ENCODE measurements at places on chromosomes 5 and 9.

- no peak for DNase-seq
These were observed 163.4 kb downstream of the RAB3C start for GRCh38 chr5:58746321-58746720.

DNA sequence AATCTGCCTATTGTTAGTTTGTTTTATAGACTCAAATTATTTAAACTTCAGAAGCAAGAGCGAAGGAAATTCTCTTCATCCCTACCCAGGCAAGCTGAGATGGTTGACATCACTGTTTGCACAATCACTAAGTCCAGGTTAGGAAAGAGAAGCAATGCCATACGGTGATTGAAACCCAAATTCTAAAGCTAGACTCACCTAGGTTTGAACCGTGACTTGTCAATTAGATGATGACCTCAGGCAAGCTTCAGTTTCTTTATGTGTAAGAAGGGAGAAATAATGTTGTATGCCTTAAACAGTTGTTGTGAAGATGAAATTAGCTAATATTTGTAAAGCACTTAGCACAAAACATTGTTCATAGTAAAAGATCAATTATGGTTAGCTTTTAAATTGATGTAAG is 96.5 kb upstream of the ANKRD55 start:
- DNase-seq: no peak

DNA sequence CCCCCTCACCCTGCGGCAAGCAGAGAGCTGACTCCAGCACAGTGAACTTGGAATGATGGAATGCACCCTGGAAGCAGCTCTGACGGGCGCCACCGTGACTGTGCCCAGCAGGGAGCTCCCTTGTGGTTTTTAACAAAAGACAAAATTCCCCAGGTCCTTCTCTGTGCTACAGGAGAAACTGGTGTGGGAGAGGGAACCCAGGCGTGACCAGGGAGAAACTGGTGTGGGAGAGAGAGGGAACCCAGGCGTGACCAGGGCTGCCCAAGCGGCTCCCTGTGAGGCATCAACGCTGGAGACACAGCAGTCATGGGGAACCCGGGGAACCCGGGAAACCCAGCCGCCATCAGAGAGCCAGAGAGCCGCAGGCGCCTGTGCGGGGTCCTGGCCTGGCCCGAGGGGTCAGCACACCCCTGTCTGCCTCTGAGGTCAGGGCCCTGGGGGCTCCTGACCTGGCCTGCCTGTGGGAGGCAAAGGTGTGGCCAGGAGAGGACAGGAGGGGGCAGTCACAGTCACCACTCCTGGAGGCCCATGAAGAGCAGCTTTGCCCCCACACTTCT is 3.1 kb upstream of the AHRR start:
- DNase-seq: no peak

GRCh38 chr5:28748446-28748845 is 1710.1 kb upstream of the CDH9 start:
- no peak for DNase-seq

DNA sequence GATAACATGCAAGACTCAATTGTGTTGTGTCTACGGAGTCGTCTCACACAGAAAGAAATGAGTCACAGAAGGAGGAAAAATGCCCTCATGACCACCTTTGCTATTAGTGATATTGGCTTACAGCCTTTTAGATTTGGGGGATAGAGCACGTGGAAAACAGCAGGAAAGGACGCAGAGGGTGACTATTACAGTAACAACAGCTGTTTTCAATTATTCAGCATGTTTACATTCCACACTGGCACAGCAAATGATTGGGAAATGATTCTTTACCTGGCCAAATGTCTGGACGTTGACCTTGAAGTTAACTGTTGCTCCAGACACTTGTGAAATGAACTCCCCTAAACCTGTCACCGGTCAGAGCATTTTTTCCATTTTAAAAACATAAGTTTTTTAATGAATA is 46.8 kb downstream of the APTX start:
- DNase-seq: no peak

DNA sequence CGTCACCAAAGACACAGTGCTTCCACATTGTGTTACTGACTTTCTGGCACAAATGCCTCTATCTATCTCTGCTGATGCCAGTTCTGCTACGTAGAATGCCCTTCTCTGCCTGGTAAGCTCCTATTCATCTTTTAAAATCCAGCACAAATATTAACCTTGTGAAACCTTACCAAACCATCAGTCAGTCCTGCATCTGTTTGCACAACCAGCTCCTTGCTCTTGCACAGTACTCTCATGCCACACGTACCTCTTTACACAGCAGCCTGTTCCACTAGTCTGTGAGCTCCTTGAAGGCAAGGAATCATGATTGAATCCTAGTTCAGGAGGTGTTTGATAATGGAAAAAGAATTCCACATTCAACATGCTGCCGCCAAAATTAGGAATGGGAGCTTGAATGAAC is 56.3 kb downstream of the TEX10 start:
- no peak for DNase-seq

DNA sequence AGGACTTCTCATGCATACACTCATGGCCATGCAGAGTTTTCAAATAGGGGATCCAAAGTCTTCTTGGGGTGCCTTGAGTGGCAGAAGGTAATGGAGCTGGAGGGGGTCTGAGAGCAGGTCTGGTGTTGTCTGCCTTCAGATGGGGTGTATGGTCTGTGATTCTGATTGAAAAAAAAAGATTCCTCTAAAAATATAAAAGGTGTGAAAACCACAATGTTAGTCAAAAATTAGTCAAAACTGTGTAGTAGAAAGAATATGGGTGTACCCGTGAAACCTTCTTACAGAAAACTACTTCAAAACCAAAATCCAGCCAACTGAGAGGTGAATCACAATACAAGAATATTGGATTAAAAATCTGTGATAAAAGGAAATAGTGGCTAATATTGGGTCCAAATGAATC is 20.1 kb downstream of the DOCK2 start:
- no peak for DNase-seq

DNA sequence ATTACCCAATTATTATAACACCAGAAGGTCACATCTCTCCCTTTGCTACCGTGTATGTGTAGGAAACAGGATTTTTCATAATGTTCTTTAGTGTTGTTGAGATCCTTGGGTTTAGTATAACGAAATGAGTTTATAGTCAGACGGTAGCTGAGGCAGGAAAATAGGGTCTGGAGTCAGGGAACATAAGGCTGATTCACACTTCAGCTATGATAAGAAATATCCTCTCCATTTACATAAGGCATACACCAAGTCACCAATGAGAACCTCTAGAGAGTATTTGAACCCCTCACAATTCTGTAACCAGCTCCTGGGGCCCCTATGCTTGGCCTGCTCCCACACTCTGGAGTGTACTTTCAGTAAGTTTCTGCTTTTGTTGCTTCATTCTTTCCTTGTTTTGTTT is 58.9 kb upstream of the ANKH start:
- DNase-seq: no peak

DNA sequence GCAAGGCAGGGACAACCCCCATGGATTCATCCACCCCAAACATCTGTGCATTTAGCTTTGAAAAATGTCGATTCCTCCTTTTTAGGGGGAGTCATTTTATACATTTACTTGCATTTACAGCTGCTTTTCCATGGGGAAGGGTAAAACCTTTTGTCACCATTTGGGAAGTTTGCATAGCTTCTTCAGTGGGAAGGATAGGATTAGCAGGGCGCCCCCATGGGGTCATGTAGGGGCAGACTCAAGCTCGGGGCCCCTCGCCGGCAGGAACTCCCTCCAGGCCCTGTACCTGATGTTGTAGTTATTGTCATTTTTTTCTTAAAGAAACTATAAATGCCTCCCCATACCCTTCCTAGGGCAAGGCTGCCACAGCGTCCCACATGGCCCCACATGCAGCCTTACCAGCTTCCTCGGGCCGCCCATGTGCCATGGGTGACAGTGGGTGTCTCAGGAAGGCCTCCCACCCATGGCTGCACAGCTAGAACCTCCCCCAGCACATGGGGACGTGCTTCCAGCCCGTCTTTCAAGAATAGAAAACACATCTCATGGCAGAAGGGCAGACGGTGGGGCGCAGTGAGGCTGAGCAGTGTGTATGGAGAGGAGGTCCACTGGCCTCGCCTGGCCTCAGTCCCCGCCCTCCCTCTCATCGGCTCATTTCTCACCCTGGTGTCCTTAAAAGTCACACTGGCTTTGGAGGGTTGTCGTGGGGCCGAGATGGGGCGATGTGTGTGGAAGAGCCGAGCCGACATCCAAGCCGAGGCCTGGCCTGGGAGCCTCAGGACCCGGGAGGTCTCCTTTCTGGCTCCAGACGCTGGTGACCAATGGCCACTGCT is 76.1 kb upstream of the OTULINL start:
- no peak for DNase-seq

DNA sequence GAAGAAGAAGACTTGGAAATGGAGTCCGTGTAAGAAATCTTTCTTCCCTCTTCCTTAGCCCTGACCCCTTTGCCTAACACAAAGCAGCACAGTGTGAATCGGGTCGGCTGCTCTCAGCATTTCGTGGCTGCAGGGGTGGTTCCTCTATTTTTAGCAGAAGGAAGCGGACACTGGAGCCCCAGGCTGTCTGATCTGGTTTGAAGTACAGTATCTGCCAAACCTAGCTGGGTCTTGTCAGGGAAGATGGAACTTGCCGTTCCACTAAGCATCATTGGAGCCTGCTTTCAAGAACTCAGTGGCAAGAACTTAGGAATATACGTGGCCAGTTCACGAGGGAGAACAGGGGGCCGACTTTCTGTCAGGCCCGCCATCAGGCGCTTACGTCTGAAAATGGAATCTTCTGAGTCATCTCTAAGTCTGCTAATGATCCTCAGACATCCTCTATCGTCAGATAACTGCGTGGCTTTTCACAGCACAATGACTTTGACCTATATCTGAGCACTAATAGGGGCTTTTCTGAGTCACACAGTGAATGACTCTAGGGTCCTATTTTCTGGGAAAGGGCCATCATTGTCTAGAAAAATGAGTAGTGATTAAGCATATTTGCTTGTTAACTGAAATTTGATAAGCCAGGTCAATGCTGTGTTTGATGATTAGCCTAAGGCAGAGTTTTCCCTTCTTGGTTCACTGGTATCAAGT is 43.3 kb upstream of the NCS1 start:
- peak; percentile 37 for DNase-seq

DNA sequence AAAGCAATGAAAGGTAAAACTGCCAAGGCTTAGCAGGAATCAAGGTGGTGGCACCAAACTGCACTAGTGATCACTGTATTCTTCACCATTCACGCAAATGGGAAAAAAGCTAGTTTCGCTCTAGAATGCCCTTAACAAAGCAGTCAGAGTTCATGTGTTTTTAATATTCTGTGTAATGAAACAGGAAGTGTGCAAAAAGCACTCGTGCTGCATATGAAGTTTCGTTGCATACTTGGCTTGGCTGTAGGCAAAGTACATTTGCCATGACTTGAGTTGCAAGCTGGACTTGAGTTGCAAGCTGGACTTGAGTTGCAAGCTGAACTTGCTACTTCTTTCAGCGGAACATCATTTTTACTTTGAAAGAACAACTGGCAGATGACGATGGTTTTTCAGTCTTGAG is 55.4 kb downstream of the FOXI1 start:
- DNase-seq: no peak

- DNase-seq: no peak
These were observed 50.7 kb downstream of the ARRDC3 start for GRCh38 chr5:91332267-91333045.

DNA sequence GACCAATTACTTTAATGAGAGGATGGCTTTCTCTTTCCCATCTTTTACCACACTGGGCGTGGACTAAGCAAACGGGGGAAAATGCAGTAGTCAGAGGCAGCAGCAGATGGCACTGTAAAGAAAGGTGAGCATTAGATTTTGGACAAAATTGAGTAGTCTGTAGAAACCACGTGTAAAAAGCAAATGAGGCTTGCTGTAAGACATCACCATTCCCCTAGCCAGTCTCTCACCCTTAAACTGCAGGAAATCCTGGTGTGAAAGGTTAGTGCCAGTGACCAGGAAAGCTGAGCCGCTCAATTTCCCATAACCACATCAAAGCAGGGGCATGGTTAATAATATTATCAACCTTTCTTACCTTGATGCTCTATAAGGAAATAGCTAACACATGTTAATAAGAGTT is 31.8 kb downstream of the SPATA31C2 start:
- DNase-seq: peak; percentile 17

GRCh38 chr9:75445144-75445543 is 356.8 kb downstream of the OSTF1 start:
- DNase-seq: no peak

GRCh38 chr9:127959841-127960409 is 20.9 kb downstream of the EEIG1 start:
- DNase-seq: no peak
